Astrocyte (in vitro differentiated cells and primary cell): ENCODE measurements at places on chromosomes 6 and 20. TPM values are rescaled to one million over a fixed set of nuclear protein-coding genes. Genes with fewer than 3 reads are reported as not detected.

- DNase-seq, result no peak
These were observed 8.0 kb downstream of the ECT2L start for GRCh38 chr6:138803861-138804260.

- DNase-seq, result peak; percentile 23
These were observed 18.9 kb downstream of the MKKS start for GRCh38 chr20:10415013-10415650.

GRCh38 chr6:125509477-125509876 is 207.7 kb upstream of the HDDC2 start:
- no peak for DNase-seq

GRCh38 chr6:24394780-24395437 is 7.8 kb upstream of the MRS2 start:
- DNase-seq, result peak; percentile 83

DNA sequence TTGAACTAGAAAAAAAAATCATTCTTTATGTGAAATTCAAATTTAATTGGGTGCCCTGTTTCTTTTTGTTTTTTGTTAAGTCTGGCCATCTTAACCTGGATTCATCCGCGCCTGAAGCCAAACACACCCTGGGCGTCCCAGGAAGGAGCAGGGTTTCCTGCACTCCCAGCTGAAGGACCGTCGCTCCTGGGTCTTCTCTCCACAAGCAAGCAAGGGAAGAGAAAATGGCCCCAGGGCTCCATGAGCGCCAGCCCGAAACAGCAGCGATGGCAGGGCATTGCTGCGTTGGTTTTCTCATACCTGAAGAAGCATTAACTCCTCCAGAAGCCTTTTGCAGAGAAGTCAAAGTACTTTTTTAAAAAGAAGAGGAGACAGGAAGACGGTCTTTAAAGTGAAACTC is 105.4 kb upstream of the AFDN start:
- no peak for DNase-seq

GRCh38 chr6:69957985-69958559 is 91.7 kb downstream of the COL19A1 start:
- DNase-seq, result peak; percentile 1

DNA sequence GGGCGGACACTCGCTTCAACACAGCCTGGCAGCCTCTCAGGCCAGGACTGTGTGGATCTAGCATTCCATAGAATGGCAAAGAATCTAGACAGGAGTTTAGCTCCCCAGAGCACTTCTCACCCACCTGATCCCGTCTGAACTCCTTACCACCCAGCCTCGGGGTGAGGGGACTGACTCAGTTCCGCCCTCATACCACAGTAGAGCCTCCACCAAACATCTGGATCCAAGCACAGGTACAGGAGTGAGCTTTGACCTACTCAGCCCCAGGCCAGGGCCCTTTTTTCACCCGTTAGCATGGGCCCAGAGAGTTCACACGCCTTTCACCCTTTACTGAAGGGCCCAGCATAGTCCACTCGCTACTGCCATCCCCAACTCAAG is 715 bp downstream of the PSMF1 start:
- DNase-seq, result no peak

DNA sequence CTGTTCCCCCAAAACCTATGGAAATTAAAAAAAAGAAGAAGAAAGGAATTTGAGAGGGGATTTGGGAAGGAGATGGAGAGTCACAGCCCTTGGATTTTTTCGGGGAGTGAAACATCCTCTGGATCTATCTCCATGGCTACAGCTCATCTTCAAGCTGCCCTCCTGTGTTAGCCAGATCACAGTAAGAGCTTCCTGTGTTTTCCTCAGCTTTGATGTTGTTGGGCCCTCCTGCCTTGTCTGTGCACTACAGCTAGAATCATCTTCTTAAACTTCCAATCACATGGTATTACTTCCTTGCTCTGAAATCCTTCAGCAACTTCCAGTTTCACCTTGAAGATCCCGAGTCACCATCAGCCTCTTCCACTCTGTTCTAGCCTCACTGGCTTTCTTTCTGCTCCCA is 207.8 kb upstream of the ZFP64 start:
- DNase-seq, result no peak

DNA sequence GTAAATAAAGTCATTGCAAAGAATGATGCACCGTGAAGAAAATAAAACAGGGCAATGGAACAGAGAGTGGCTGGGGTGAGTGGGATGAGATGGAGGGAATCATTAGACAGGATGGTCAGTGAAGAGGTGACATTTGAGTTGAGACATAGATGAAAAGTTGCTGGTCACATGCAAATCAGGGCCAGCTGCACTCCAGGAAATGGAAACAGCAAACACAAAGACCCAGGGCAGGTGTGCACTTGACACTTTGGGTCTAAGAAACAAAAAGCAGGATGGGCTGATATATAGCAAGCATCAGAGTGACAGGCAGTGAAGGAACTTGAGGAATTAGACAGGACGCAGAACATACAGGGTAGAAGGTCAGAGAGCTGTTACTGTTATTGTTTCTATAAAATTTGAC is 171.5 kb upstream of the RIPOR2 start:
- no peak for DNase-seq

GRCh38 chr6:80338201-80338836 is 231.8 kb downstream of the BCKDHB start:
- DNase-seq, result no peak

GRCh38 chr20:41734506-41734945 is 116.3 kb upstream of the CHD6 start:
- peak; percentile 1 for DNase-seq

GRCh38 chr20:2298701-2299100 is 2.9 kb downstream of the TGM3 start:
- no peak for DNase-seq

DNA sequence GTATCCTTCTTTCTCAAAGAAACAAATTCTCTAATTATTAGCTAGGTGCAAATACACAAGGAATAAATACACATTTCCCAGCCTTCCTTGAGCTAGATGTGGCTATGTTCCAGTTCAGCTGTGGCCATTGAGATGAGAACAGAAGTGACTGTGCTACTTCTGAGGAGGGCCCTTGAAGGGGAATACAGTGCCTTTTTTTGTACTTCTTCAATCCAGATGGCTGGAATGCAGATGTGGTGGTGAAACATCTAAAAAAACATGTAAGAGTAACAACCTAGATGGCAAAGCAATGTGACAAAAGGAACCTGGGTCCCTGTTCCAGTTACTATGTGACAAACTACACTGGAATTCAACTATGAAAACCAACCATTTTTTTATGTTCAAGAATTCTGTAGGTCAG is 115.4 kb upstream of the DST start:
- no peak for DNase-seq

GRCh38 chr6:39587080-39587479 is 138.1 kb downstream of the KIF6 start:
- DNase-seq, result no peak

- DNase-seq, result no peak
These were observed 9.8 kb downstream of the SLC17A5 start for GRCh38 chr6:73644030-73644429.

DNA sequence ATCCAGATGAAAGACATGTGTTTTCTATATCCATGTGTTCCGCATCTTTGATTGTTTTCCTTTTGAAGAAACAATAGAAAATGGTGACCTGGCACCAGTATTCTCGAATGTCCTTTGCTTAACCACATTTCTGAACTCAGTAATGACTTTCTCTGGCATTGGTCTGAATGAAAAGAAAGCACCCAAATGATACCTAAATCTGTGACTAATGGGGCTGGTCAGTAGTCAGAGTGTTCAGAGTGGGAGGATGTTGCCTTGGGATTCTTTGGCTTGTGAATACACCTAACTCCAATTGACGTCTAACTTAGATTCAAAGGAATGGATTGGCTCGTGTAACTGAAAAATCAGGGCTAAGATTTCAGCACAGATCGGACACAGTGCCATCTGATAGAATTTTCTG is 27.1 kb downstream of the PARD6B start:
- DNase-seq, result peak; percentile 77

DNA sequence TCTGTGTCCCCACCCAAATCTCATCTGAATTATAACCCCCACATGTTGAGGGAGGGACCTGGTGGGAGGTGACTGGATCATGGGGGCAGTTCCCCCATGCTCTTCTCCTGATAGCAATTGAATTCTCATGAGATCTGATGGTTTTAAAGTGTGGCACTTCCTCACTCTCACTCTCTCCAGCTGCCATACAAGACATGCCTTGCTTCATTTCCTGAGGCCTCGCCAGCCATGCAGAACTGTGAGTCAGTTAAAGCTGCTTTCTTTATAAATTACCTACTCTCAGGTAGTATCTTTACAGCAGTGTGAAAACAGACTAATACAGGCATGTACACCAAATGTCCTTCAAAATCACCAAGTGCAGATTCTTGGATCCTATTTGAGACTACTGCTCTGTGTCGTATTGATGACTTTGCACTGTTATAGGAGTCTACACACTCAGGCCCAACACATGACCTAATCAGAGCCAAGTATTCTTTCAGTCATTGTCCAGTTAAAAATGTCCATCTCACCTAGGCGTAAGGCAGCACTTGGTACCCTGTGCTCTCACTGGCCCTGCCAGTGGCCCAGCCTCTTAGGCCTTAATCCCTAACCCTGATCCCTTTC is 52.8 kb upstream of the UST start:
- no peak for DNase-seq

DNA sequence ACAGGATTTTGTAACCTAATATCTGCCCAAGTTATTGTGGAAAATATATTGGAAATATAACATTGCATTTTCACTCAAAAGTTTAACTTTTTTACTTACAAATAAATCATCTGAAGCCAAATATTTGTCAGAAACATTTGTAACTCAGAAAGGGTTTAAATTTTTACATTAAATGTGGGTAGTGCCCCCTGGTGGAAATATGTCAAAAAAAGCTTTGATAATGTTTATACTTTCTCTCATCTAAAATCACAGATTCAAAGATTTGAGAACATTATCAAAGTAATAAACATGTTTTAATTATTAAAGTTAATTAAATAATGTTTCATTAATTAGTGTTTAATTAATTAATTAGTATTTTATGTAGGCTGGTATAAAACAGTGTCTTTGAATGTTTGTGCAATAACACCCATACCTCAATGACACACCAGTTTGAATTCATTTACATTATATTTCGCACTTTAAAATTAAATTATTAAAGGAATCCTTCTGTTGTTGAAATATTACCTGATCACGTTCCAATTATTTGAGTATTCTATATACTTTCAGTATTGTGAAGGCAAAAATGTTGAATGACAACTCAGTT is 320.1 kb upstream of the FKBP1C start:
- DNase-seq, result no peak

GRCh38 chr6:150176152-150176551 is 33.3 kb downstream of the PPP1R14C start:
- DNase-seq, result no peak

DNA sequence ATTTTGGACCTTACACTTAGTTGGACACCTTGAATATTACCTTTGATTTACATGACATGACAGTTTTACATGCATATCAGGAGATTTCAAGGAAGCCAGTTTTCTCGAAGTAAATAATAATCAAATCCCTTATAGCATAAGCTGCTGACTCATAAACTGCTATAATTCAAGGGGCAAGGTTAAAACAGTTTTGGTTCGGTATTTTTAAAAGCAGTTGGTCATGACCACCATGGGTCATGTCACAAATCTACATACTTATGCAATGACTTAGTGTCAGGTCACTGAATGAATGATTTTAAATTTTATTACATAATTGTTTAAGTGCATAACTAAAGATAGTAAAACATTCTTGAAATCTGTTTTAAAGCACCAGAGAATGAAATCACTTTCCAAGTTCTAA is 158.0 kb downstream of the DST start:
- peak; percentile 63 for DNase-seq

DNA sequence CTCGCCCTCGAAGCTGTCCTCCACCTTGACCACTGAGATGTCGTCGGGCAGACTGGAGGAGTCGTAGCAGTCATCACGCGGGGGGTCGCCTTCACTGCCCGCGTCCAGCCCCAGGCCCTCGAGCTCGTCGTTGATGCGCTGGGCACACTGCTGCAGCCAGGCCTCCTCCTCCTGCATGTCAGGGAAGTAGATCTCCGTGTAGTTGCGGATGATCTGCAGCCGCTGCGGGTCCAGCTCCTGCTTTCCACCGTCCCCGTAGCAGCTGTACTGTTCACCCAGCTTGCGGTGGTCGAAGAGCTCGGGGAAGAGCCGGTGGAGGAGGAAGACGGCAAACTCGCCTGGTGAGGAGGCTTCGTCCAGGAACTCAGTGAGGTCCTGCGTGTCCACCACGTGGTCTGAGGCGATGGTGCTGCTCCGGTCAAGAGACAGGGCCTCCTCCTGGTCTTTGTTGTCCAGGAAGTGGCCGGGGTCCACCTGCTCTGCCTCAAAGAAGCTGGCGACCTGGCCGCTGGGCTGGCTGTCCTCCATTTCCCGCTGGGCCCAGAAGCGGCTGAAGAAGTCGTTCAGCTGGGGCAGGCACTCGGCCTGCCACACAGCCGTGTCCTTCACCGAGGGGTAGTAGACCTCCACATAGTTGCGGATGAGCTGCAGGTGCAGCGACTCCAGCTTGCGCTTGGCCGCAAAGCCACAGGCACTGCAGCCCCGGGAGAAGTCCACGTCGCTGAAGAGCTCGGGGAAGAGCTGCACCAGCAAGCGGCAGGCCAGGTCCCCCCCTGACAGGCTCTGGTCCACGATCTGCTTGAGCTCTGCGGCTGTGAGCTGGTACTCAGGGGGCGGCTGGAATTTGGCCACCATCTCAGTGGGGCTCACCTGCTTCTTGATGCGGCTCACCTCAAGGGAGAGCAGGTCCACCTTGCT is 41.9 kb downstream of the MTRES1 start:
- no peak for DNase-seq

DNA sequence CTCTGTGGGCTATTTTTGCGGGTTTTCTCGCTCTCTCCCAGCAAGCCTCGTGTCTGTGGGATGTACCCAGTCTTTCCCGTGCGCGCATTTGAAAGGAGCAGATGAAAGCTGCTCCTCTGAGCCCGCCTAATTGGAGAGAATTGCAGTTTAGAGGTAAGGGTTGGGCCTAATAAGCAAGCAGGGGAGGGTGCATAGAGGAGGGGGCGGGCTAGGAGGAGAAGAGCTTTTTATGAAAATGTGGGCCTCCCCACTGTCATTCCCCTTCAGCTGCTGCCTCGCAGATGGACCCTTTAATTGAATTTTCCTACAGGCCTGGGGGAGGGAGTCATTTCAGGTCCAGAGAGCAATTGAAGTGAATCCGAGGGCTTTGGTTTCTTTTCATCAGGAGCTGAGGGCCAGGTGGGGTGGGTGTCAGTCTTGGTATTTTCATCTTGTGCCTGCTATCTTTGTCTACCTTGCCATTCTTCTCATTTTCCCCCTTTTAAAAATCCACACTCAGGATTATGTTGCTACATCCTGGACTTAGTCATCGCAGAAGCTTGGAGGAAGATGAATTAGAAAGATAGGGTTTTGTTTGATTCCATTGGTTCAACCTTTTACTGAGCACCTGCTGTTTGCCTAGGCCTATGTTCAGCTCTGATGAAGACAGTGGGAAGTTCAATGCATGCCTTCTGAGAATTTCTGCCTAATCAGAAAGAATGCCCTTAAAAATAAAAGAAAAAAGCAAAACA is 423.4 kb downstream of the CD83 start:
- DNase-seq, result no peak

Gene RIPOR2
- total RNA-seq, result 0.29 and 0.95 TPM in 2 replicates

Gene SLC52A3
- 0.09 TPM in 1 of 2 replicates, not detected in the other for total RNA-seq

Gene SKIC2
- total RNA-seq, result 75.3 and 79.1 TPM in 2 replicates

Gene CD24
- 51.1 and 95.1 TPM in 2 replicates for total RNA-seq
